ENCODE measurements at places on chromosomes 2 and 18.
A peak's percentile ranks its signal among the peaks of the same experiment; 100 is the strongest.

DNA sequence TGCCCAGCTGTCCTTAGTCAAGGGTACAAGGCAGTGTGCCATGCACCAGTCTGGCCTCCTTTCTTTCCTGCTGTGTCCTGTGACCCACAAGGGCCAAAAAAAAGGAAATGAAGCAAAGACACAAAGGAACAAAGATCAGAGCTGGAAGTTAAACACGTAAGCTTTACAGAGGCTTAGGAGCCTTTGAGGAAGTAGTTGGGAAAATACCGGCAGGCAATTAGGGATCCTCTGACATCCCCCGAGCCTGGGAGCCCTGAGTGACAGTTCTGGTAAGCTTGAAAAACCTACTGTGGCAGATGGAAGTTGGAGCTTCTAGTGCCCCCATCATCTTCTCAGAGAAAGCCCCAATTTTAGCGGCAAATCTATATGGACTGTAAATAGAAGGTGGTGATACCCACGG is 78.5 kb downstream of the SPRED2 start:
- peak; percentile 56 for DNase-seq

DNA sequence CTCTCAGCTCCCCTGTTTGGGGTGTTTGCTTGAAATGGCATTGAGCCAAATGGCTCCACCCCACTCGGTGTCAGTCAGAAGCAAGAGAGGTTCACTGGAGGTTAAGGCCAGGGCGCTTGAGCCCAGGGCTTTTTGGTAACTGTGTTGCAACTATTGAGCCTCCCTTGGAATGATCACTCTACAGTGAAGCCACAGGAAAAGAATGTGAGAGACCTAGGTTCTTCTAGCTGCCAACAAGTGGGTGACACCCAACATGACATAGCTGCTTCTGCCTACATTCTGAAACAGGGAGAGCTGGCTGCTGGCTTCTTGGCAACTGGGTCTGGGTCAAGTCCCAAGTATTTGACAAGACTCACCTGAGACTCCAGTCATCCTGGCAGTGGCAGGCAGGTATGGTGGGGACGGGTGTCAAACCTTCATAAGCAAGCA is 7.1 kb upstream of the GRHL1 start:
- DNase-seq = no peak

GRCh38 chr2:26067980-26068507 is 34.2 kb downstream of the RAB10 start:
- DNase-seq = no peak

- no peak for DNase-seq
These were observed 112.6 kb downstream of the CERS6 start for GRCh38 chr2:168568476-168569267.

DNA sequence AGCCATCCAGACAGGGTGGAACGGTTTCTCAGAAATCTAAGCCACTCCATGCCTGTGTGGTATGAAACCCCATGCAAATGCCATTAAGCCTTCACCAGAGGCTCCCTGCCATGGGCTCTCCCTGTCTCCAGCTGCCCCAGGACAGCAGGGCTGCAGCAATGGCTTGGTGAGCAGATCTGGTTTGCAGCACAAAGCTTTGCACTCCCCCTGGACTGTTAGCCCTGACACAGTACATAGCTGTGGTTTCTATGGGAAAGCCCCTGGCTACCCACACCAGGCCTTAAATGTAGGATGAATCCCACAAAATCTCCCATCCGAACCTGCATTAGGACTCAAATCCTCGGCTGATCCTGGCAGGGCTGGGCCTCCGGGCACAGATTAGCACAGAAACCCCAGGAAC is 291.6 kb downstream of the TNS1 start:
- DNase-seq = no peak

DNA sequence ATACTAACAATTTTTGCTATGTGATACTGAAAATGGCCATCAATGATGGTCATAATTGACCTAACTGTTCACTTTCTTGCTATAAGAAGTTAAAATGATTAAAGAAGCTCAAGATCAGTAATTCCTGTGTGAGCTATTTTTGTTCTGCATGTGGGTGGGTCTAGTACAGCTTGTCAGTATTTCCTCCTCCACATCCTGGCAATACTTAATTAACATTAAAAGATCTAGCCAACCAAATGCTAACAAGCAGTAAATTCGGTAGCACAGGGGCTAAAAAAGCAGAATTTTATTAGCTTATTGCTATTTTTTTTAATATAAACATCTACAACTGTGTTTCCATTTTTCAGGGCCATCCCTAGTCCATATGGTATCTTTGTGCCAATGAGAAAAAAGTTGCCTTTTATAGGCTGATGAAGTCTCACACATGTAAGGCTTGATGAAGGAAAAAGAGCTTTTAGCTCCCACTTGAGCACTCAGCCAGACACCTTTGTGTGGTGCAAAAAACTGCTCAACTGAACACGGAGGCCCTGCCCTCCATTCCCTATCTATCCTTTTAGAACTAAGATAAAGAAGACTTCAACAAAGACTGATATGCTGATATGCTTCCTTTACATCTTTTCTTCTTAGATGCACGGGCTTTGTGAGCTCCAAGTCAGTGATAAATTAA is 4.9 kb upstream of the PNO1 start:
- DNase-seq = no peak

DNA sequence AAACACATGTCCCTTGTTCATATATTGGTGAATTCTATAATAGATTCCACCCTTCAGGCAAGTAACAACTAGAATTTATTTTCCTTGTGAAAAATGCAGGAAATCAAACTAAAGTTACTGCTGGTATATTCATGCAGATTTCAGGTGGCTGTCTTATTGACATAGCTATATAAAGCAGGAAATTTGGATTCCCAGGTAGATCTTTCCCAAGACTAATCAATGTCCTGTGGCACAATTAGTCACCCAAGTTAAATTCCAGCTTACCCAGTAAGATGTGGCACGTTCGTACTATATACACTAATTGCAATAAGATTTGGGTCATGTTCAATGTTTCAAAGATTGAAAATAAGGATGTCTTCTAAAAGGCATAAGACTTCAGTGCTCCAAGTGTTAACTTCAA is 42.0 kb downstream of the MYO5B start:
- no peak for DNase-seq

- no peak for DNase-seq
These were observed 47.1 kb downstream of the KANSL3 start for GRCh38 chr2:96591054-96591453.

GRCh38 chr2:212640428-212640827 is 101.8 kb upstream of the ERBB4 start:
- no peak for DNase-seq

DNA sequence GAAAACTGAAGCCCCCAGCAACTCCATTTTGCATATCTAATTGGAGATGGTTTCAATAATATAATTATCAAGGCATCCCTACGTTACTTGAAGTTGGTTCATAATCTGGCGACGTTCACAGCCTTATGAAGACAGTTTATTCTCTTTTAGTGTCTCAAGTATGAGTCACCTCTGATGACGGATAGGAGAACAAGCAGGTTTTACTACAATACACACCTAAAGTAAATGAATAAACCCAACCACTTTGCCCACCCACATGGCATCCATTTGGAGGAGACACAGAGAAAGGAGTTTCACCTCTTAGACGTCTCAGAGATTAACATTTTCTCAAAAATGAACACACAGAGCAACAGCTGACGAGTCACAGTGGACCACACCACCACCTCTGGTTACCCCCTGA is 40.8 kb downstream of the BCL11A start:
- no peak for DNase-seq

- DNase-seq = no peak
These were observed 41.3 kb downstream of the C18orf63 start for GRCh38 chr18:74356959-74357358.

DNA sequence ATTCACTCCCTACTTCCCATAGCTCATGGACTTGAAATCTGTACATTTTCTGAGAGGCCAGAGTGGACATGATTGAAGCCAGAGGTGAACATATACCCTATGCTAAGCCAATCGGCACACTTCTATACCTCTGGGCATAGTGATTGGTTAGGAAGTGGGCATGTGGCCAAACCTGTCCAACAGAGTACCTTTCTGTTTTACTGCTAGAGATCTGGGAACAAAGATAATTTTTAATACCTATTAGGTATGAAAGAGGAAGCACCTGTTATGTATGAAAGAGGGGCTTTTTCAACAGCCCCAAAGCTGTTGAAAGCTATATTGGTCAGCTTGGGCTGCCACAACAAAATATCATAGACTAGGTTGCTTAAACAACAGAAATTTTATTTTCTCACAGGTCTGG is 27.7 kb downstream of the METTL8 start:
- no peak for DNase-seq

GRCh38 chr2:183740241-183740640 is 616.0 kb downstream of the NUP35 start:
- DNase-seq = no peak

DNA sequence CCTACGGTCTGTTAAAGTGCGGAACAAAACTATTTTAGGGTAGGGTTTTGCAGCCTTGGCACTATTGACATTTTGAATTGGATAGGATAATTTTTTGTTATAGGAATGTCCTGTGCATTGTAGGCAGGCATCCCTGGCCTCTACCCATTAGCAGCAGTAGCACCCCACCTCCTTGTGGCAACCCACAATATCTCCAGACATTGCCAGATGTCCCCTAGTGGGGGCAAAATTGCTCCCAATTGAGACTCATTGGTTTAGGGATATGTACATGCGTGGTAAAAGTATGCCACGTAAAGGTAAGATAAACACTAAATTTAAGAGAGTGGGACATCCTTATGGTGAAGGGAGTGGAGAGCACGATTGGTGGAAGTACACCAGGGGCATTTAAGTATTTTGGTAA is 4.6 kb downstream of the MIB1 start:
- DNase-seq = no peak

- no peak for DNase-seq
These were observed 36.8 kb upstream of the C2orf74 start for GRCh38 chr2:61125123-61125710.

GRCh38 chr18:3358310-3358709 is 91.7 kb upstream of the TGIF1 start:
- no peak for DNase-seq
